ENCODE measurements at places on chromosomes 5 and 9.

- DNase-seq, result no peak
These were observed 68.9 kb downstream of the PRDM6 start for GRCh38 chr5:123157791-123158581.

GRCh38 chr5:30662373-30662772, 531.1 kb upstream of the CDH6 start:
- no peak for DNase-seq

DNA sequence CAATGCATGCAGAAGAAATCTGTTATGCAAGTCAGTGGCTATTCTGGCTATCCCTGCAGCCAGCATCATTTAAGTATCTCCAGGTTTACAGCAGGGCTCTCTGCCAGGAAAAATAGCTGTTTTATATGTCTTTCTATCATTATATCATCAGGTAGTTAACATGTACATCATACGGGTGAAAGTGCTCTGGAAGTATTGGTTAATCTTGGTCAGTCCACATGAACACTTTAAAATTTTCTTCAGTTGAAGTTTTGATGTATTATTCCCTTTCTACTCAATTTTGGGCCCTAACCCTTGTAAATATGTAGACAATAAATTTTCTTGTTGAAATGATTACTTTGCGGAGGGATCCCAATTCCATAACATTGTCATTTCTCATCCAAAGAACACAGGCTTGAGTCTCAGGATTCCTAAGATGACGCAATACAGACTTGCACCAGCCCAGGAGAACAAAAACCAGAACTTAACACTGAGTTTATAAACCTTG, 67.5 kb downstream of the SEMA6A start:
- DNase-seq, result no peak

- no peak for DNase-seq
These were observed 183.9 kb upstream of the OTULINL start for GRCh38 chr5:14397717-14398116.

DNA sequence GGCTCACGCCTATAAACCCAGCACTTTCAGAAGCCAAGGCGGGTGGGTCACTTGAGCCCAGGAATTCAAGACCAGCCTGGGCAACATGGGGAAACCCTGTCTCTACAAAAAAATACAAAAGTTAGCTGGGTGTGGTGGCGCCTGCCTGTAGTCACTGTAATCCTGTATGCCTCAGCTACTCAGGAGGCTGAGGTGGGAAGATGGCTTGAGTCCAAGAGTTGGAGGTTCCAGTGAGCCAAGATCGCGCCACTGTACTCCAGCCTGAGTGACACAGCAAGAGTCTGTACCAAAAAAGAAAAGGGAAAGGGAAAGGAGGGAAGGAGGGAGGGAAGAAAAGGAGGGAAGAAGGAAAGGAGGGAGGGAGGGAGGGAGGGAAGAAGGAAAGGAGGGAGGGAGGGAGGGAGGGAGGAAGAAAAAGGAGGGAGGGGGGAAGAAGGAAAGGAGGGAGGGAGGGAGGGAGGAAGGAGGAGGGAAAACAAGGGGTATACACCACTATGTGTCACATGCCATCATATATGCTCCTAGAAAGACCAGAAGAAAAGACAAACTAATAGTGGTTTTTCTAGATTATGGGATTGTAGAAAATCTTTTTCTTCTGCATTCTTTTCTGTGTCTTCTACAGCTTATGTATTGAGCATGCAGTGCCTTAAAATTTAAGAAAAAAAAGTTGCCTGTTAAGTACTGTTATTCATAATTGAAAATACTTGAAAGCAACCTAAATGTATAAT, 240.1 kb downstream of the DENND1A start:
- DNase-seq, result no peak

GRCh38 chr5:33268374-33268773, 172.4 kb upstream of the TARS1 start:
- no peak for DNase-seq

DNA sequence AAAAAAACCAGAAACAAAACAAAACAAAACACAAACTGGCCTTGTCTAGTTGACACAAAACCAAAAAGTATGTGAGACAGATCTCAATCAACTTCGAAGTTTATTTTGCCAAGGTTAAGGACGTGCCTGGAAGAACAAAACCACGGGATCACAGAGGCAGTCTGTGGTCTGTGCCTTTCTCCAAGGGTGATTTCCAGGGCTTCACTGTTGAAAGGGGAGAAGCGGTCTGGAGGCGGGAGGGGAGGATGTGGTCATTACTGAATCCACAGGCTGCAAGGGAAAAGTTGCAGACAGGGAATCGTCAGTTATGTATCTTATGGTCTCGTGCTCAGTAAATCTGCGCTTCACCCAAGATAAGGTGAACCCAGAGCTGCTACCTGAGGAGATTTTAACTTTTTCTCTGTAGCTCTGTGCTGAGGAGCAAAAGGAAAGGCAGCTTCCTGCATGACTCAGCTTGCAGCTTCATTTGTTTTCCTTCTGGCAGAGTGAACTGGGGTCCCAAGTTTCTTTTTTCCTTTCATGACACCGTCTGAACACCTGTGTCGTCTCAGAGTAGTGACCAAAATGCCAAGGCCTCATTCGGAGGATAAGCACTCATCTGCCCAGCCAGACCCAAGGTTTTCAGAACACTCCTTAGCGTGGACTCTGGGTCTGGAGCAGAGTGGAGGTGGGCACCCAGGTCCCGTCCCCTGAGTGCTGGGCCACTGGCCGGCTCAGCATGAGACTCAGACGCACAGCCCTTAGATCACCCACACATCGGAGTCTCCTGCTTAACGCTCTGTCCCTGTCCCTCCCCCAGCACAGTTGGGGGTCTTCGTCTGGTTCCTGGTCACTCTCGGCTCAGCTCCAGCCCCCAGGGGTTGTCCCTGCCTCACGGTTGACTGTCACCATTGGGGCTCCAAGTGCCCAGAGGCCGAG, 25.9 kb downstream of the ROPN1L start:
- DNase-seq, result no peak

DNA sequence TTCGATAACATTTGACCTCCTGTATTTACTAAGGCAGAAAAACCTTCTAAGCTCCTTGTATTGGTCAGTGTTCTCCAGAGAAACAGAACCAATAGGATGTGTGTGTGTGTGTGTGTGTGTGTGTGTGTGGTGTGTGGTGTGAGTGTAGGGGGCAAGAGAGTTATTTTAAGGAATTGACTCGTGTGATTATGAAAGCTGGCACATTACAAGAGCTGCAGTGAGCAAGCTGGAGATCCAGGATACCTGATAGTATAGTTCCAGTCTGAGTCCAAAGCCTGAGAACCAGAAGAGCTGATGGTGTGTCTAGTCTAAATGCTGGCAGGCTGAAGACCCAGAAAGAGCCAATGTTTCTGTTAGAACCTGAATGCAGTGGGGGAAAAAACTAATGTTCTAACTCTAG, 21.2 kb upstream of the PIK3R1 start:
- DNase-seq, result no peak

- DNase-seq, result no peak
These were observed 396.3 kb downstream of the KDM4C start for GRCh38 chr9:7154003-7154619.

DNA sequence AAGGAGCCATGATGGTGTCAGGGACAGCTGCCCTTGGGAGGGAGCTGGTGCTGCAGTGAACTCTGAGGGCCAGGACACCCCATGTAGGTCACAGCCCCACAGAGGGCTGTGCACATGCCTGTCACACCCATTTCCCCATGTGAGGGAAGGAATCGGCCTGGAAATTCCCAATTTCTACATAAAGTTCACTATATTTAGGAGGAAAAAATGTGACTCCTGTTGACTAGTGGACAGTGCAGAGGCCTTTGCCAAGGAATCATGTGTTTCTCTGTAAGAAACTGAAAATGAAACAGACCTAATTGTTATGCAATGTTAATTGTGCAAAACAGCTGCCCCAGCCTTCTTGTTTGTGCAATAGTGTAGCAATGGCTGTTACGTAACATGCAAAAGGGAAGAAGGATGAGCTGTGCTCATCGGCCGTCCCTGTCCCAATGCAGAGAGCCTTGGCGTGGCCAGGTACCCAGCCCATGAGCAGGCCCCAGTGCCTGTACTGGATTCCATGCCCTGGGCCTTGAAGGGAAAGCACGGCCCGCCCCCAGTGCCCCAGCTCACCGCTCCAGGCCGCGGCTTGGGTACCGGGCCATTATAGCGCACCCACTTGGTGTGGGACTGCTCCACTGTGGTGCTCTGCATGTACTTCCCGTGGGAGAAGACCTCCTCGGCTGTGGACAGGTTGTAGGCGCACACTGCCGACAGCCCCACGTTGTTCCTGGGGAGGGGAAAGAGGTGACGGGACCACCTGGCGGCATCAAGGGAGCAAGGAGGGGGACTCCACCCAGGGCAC, 70.0 kb downstream of the SECISBP2 start:
- DNase-seq, result no peak

GRCh38 chr5:90134892-90135291, 274.7 kb downstream of the CETN3 start:
- no peak for DNase-seq

GRCh38 chr9:33136721-33137670, 30.1 kb downstream of the B4GALT1 start:
- no peak for DNase-seq

DNA sequence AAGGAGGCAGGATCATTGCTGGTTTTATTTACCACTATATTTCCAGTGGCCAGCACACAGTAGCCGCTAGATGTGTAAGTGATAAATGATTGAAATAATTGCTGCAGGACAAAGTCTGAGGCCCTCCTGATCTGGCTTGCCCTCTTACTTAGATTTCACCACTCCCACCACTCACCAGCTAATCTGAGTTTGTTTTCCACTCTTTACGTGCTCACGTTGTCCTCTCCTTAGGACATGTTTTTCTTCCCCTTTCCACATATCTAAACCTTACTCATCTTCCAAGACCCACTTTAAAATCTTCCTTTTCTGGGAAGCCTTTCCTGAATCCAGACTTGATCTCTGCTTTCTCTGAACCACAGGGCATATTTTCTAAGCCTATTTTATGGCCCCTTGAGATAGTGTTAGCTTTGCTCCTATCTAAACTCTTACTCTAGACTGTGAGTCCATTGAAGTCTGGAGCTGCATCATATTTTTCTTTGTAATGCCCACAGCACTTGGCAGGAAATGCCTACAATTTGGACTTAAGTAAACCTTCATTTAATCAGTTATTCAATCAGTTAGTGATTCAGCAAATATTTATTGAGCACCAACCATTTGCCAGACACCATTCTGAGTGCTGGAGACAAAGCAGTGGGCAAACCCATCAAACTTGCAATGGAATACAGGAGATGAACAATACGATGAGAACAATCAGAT, 2.4 kb downstream of the TLR4 start:
- no peak for DNase-seq

DNA sequence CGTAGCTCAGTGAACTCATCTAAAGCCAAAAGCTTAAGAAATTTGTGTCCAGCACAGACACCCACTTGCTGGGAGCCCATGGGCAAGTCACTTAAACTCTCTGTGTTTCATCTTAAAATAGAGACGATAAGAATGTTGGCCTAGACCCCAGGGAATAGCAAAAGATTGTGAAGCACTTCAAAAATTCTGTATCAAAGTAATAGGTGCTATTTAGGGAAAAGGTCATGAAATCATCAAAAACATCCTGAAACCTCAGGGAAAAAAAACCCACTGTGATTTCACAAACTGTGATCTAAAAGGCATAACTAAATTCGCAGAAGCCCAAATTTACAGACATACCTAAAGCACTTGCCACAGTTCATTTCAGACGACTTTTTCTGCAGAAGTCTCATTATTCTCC, 278.3 kb downstream of the NR2F1-AS1 start:
- DNase-seq, result no peak

DNA sequence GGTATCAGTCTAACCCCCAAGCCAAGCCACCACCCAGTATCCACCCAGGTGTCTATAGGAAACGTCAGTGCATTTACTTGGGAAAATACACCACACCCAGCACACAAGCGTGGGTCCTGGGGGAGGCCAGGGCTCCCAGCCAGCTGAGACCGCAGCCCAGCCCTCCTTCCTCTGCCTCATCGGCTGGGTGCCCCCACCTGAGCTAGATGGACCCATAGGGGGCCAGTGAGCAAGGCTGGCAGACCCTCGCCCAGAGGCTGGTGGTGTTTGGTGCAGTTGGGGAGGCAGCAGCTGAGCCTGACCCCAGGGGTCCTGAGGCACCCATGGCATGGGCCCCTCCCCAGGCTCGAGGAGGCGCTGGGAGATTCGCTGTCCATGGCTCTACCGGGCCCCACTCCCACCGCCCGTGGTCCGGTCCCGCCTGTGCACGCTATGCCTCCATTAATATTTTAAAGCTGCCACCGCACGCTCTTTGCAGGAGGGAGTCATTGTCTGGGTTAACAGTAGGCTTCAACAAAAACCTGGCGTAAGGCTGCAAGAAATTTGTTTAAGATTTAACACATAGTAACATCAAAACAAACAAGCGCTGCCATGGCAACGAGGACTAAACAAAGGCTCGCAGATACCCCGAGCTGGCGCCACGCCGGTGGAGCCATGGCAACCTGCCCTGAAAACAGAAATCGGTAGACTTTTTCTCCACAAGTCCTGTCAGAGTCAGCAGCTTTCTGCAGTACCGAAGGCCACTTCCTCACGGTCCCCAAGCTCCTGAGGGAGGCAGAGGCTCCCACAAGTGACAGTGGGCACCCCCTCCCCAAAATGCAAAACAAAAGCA, 20.6 kb downstream of the TPPP start:
- peak; percentile 58 for DNase-seq

GRCh38 chr5:88602584-88602983, 280.4 kb downstream of the MEF2C start:
- DNase-seq, result no peak

DNA sequence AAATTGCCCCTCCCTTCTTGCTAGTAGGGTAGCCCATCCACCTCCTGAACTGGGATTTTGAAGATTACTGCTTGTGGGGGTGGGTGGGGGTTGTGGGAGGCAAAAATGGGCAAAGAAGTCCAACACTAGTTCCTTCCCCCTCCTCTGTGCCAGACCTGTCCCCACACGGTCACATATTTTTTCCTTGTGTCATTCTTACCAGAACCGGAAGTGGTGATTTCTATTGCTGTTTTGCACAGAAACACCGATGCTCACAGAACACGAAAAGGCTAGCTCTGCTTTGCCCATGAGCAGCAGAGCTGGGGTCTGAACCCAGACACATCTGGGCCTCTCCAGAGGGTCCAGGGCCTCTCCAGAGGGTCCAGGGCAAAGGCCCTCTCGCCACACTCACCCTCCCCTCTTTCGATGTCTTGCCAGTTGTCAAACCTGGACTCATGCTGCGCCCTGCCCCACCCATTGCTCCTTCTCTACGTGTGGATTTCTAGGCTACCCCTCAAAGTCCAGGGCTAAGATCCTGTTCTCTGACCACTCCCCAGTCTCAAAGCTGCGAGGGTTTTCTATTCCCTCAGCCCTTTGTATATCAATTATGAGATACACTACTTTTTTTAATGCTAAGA, 264.4 kb upstream of the MSX2 start:
- DNase-seq, result no peak

- no peak for DNase-seq
These were observed 230.8 kb downstream of the CYLC2 start for GRCh38 chr9:103225702-103226646.

DNA sequence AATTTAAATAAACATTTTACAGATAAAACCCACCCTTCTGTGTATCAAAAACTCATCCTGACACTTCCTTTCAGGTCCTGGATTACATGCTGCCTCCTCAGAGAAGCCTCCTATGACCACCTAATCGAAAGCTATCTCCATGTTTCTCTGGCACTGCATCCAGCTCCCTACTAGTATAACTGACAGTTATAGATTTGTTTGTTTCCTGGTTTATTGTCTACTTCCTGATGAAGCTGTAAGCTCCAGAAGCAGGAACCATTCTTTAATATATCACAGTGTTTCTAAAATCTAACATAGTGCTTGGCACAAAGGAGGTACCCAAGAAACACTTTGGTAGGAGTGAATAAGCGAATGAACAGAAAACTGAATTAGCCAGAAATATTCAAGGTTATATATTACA, 270.4 kb downstream of the EFNA5 start:
- no peak for DNase-seq
